ENCODE measurements at places on chromosomes 12 and 14. TPM values are rescaled to one million over a fixed set of nuclear protein-coding genes. Genes with fewer than 3 reads are reported as not detected.

- peak overlapping the region; percentile 56 for H3K27ac ChIP-seq
- peaks cover 39% of the 10 kb centered on the region for H3K4me1 ChIP-seq
- peak; percentile 37 for DNase-seq
- no peaks in the 10 kb centered on the region for H3K36me3 ChIP-seq
Observed at GRCh38 chr12:94100211-94100627, 48.2 kb upstream of the PLXNC1 start.

Gene MDGA2
- total RNA-seq: not detected

DNA sequence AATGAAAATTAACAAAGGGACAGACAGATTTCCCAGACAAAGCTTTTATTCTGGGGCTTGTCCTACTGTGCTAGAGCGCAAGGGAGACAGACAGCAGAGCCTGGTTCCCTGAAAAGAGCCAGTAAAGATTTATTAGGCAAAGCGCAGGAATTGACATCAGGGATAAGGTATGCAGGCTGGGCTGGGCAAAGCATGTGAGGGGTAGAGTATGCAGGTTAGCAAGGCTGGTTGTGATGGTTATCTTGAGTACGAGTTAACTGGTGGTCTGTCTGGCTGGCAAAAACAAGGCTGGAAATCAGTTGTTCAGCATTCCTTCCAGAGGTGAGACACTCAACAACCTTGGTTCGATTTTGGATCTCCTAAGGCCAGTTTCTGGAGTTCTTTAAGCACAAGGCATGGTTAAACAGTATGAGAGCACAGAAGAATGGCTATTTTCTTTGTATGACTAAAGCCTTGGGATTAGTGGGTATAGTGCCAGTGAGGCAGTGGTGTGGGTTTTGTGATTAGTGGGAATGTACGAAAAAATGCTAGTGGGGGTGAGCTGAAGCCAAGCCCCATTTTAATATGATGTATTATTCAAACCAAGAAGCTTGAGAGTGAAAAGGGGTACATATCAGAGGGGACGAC lies 30.9 kb downstream of the BTBD7 start:
- H3K36me3 ChIP-seq: no peaks in the 10 kb centered on the region
- H3K27me3 ChIP-seq: no peaks in the 10 kb centered on the region
- H3K4me1 ChIP-seq: peaks cover 3% of the 10 kb centered on the region
- no peak overlapping the region for H3K27ac ChIP-seq
- no peak overlapping the region for H3K4me3 ChIP-seq

GRCh38 chr12:89893972-89894706 lies 185.5 kb upstream of the ATP2B1 start:
- H3K4me3 ChIP-seq: no peak overlapping the region
- H3K27me3 ChIP-seq: no peaks in the 10 kb centered on the region
- peaks cover 4% of the 10 kb centered on the region for H3K36me3 ChIP-seq
- H3K27ac ChIP-seq: no peak overlapping the region
- H3K4me1 ChIP-seq: peaks cover 4% of the 10 kb centered on the region

Gene IRAK3
- total RNA-seq: 0.40 TPM

- no peaks in the 10 kb centered on the region for H3K36me3 ChIP-seq
- H3K4me1 ChIP-seq: no peaks in the 10 kb centered on the region
- H3K4me3 ChIP-seq: no peak overlapping the region
- H3K27ac ChIP-seq: no peak overlapping the region
- DNase-seq: no peak
Observed at GRCh38 chr12:29208936-29209701, 60.0 kb downstream of the FAR2 start.

- H3K4me3 ChIP-seq: no peak overlapping the region
- DNase-seq: no peak
- no peak overlapping the region for H3K27ac ChIP-seq
Observed at GRCh38 chr12:113420996-113421595, 1.1 kb upstream of the SDSL start.

DNA sequence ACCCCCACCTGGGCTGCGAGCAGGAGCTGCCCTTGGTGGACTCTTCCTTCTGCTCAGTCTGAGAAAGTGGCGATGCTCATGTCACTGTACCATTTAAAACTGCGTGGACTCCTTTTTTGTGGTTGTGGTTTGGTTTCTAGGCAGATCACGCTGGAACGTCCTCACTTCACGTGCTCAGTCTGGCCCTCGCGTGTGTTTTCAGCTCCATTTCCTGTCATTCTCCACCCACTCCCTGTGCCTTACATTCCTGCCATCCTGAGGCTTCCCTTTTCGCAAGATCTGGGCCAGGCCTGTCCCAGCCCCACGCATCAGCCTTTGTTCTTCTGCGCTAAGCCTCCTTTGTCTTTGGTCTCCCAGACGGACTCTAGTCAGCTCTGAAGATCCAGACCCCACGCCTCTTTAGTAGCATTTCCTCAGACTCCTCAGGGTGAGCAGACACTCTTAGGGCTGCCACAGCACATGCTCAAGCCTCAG lies 105.4 kb downstream of the FBXL14 start:
- H3K4me3 ChIP-seq: no peak overlapping the region
- H3K27me3 ChIP-seq: no peaks in the 10 kb centered on the region
- peaks cover 2% of the 10 kb centered on the region for H3K36me3 ChIP-seq
- peaks cover 13% of the 10 kb centered on the region for H3K4me1 ChIP-seq

Gene SERPINA9
- total RNA-seq: not detected

- H3K27ac ChIP-seq: no peak overlapping the region
- peaks cover 3% of the 10 kb centered on the region for H3K36me3 ChIP-seq
- DNase-seq: no peak
- H3K4me1 ChIP-seq: peaks cover 2% of the 10 kb centered on the region
- no peaks in the 10 kb centered on the region for H3K27me3 ChIP-seq
- no peak overlapping the region for H3K4me3 ChIP-seq
Observed at GRCh38 chr12:132152411-132152821, 8.2 kb downstream of the NOC4L start.

Gene DACT1
- 0.58 TPM for total RNA-seq

DNA sequence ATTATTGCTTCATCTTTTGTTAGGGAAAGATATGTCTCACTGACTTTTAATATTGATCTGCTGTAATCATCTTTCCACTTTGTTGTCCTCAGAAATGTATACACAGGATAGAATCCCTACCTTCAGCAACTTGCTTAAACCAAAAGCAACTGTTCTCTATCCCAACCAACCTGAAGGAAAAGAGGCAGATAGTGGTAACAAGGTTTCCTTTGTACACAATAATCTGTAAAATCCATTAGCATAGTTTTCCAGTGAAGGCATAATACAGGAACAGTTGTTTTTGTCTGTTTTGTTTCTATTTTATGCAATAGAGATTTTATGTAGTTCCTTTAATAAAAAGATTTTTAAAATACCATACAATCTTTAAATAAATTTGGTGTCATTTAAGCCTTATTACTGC lies 170.5 kb downstream of the PIK3C2G start:
- no peaks in the 10 kb centered on the region for H3K27me3 ChIP-seq
- no peaks in the 10 kb centered on the region for H3K36me3 ChIP-seq
- no peak for DNase-seq
- no peak overlapping the region for H3K4me3 ChIP-seq
- H3K4me1 ChIP-seq: no peaks in the 10 kb centered on the region

All from activated CD8-positive, alpha-beta T cell treated with anti-CD3 and anti-CD28 coated beads, Interleukin-2, amount 10 ng/mL, durations not matched to agents 7 days and 5 days (primary cell).